Stimulated activated naive B cell treated with anti-CD40 and anti-IgM and Interleukin-4, amounts not matched to agents 10 μg/mL and 1 μg/mL and 100 μg/mL, for 72 hours (primary cell): ENCODE measurements at places on chromosomes 6 and 20.

GRCh38 chr6:131736811-131737210 is 26.0 kb upstream of the CTAGE9 start:
- DNase-seq, result no peak

DNA sequence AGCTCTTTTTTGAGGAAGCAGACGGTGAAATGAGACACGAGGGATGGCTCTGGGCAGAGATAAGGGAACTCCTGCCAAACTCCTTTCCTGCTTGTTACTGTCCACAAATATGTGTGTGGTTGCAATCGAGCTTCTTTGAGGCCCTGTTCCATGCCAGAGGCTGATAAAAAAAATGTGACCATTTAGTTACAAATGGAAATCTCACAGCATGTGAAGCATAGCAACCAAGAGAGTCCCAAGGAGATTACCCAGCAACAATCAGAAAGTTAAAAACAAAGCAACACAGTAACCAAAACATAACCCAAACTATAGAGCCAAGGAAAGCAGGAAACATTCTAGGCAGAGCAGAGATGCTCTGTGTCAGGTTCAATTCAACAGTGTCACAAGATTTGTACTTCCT is 35.4 kb upstream of the HMGN3 start:
- DNase-seq, result no peak

- peak; percentile 47 for DNase-seq
These were observed 6.1 kb upstream of the PKIG start for GRCh38 chr20:44576297-44576696.

DNA sequence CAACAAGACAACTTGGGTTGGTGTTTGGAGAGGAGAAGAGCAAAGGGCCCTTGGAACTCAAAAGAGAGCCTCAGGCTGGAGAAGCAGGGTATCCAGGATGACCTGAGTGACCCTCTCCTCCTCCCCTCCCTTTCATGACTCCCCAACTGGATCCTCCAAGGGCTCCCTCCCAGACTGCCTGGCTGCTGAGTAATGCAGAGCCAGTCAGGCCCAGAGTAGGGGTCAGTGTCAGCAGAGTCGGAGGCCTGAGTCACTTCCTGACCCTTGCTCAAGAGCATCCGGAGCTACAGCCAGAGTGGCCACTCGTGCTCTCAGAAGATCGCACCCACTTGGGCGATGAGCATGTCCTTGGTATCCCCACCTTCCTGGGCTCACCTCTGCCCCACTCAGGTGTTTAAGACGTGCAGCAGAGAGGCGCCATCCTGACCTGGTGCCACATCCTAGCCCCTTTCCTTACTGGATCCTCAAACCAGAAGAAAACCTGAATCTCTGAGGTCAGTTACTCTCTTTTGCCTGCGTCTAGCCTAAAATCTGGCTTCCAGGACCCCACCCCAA is 2.8 kb upstream of the MAPK13 start:
- no peak for DNase-seq

DNA sequence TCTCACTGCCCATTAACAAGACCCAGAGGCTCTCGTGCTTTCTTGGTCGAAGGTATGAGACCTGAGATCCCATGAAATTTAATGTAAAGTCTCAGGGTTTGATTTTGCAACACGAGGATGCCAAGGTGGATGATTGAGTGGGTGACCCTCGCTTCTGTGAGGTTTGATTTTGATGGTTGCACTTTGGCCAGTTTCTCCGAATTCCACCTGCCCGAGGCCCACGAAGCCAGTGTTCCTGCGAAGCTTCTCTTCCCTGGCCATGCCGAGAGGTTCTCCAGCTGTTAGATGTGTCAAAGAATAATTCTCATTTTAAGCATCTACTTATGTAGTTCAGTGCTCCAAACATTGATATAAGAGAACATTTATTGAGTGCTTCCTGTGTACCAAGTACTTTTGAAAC is at the start of gene KIF25:
KIF25 (plus strand) TSS at position 30 of the 400 bp plus-strand sequence. CDS start 31,915 bp downstream, outside the sequence.
- no peak for DNase-seq

GRCh38 chr6:6738922-6739716 is 150.6 kb downstream of the LY86 start:
- no peak for DNase-seq

- no peak for DNase-seq
These were observed 1394.4 kb downstream of the KHDRBS2 start for GRCh38 chr6:60891606-60892005.

- DNase-seq, result no peak
These were observed 46.5 kb downstream of the NFATC2 start for GRCh38 chr20:51495921-51496545.

- DNase-seq, result no peak
These were observed 181.0 kb downstream of the TBC1D7 start for GRCh38 chr6:13147376-13147775.

- no peak for DNase-seq
These were observed 112.2 kb downstream of the CD164 start for GRCh38 chr6:109269953-109270517.

DNA sequence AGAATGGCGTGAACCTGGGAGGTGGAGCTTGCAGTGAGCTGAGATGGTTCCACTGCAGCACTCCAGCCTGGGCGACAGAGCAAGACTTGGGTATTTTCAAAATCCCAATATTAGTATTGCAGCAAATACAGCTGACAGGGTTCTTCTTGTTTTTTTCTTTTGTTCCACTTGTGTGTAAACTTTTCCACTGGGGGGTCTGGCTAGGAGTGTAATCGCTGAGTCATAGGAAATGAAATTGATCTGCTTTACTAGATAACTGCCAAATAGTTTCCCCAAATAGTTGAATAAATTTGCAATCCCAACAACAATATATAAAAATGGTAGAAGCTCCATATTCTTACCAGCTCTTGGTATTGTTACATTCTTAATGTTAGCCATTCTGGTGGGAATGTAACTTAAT is 526.0 kb upstream of the SOX4 start:
- DNase-seq, result no peak
